Frontal cortex (tissue), 4 donors: ENCODE measurements at places on chromosomes 7 and 10.

- DNase-seq = no peak
These were observed 327.1 kb downstream of the PRPF18 start for GRCh38 chr10:13913897-13914296.

GRCh38 chr7:3835109-3835508 lies 534.1 kb downstream of the SDK1 start:
- no peak for DNase-seq

DNA sequence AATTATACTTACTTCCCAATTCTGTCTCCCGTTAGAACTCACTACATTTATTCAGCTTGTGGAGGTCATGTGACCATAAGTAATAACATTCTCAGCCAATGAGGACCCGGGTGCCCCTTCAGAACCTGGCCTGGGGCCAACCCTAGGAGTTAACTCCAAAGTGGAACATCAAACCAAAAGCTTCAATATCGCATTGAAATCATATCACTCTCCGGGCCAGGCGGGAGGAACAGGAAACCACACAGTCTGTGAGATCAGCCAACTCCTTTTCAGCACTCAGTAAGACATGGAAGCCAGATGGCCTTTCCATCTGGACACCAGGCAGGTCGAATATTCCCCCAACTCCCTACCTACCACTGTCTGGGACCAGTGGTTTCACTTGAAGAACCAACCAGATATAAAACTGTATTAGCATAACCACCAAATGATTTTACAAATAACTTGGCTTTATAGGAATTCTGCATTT lies 5.5 kb downstream of the CREB3L2 start:
- DNase-seq = no peak

- DNase-seq = no peak
These were observed 17.0 kb upstream of the BAG3 start for GRCh38 chr10:119634219-119634544.

DNA sequence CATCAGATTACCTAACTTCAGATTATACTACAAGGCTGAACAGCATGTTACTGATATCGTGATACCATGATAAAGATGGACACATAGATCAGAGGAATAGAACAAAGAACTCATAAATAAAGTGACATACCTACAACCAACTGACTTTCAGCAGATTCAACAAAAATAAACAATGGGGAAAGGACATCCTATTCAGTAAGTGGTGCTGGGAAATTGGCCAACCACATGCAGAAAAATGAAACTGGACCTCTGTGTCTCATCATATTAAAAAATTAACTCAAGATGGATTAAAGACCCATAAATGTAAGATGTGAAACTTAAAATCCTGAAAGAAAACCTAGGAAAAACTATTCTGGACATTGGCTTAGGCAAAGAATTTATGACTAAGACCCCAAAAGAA lies 158.6 kb downstream of the ZEB1 start:
- DNase-seq = no peak

DNA sequence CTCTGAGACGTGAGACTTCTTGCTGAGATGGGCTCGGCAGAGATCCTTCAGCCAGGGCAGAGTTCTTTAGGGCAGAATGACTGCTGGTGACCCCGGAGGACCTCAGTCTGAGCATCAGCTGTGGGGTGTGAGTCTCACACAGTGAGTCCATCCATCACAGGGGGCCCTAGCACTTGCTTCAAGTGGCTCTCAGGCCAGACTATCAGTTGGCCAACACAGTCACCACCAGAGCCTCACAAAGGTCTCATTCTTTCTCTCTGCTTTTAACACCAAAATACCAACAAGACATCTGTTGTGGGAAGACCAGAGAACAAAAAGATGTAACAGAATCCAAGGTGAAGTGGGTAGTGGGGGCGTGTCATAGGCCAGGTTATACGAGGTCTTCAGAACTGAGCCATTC lies 345.6 kb upstream of the NRP1 start:
- DNase-seq = no peak

DNA sequence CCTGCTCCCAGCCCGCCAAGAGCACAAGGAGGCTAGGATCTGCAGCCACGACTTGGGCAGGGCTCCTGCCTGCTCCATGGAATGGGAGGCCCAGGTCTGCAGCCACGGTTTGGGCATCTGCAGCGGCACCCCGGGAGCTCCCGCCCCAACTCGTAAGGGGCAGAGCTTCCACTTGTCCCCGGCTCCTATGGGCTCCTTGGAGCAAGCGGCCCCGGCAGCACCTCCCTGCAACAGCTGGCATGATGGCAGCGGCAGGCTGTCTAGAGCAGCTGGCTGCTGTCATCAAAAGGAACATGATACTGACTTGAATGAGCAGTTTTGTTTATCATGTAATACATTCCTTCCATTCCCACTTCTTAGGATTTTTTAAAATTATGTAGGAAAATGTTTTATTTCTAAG lies 684.0 kb upstream of the FOXK1 start:
- no peak for DNase-seq

GRCh38 chr10:21523557-21524008 lies 1.9 kb downstream of the SKIDA1 start:
- DNase-seq = no peak
